ENCODE measurements at places on chromosomes 2 and 18.

- no peak for DNase-seq
Observed at GRCh38 chr2:200357845-200358244, 51.4 kb downstream of the SPATS2L start.

GRCh38 chr2:219643788-219644398, 16.5 kb downstream of the SLC4A3 start:
- DNase-seq: no peak

- DNase-seq: no peak
Observed at GRCh38 chr18:26301681-26302080, 75.4 kb downstream of the TAF4B start.

- no peak for DNase-seq
Observed at GRCh38 chr18:75365837-75366236, 61.7 kb downstream of the SMIM21 start.

DNA sequence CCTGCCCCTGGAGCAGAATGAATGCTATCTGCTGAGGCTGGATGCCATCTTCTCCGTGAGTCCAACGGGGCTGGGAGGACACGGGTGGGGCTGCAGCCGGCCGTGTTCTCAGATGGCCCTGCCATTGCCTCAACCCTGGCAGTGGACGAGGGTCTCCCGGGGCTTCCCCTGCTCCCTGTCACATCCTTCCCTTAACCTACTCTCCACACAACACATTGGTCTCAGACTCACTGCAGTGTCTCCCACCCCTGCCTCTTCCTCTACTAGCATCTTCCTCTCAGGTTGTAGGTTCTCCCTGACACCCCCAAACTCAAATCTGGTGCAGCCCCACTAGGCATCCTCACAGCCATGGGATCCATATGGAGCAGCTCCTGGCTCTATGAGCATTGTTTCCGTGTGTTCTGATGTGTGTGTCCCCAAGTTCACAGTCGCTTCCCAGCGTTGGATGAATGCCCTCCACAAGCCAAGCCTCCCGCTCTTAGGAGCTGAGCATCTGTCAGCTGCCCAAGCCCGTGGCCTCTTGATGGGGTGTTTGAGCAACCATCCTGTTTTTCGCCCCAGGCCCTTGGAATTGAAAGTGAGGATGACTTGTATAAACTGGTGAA, 27.8 kb downstream of the OTOF start:
- no peak for DNase-seq

DNA sequence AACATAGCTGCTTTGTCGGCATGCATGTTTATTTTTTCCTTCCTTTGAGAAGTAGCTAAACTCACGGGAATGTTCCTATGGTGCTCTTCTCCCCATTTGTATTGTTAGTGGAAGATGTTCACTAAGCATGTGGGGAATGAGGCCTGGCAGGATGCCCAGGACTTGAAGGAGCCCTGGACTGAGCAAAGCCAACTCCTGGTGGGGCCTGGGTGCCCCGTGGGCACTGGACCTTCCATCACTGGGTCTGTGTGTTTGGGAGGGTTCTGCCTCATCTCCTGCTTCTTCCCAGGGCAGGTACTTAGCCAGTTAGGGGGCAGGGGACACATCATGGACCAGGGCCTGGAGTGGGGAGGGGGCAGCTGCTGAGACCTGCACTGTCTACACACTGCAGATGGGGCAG, 49.3 kb downstream of the ACAA2 start:
- DNase-seq: no peak

DNA sequence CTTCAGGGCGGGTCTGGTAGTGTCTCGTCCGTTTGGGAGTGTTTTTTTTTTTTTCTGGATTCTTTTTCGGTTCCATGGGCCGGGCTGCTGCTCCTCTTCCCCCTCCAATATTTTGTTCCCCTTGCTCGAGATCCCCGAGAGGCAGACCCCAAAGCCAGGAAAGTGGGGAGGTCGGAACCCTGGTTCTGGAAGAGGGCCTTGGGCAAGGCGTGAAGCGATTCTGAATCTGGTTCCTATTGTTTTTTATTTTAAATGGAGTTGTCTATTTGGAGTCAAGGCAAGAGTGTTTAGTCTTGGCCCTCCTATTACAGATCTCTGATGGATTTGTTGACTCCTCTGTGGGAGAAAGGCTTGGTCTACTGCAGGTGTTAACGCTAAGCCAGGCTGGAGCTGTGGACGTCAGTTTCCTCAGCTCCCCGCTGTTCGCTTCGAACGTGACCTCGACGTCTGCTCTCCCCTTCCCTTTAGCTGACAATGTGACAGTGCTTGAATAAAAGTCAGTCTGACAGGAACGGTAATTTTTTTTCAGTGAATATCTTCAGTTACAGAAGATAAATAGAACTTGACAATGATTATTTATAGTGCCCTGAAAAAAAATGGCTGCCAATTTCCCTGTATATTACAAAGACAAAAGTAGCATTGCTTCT, 683 bp upstream of the DNAJC27 start:
- peak; percentile 41 for DNase-seq

- DNase-seq: no peak
Observed at GRCh38 chr2:170847716-170848115, 31.0 kb downstream of the GAD1 start.

GRCh38 chr2:21646345-21646744, 522.6 kb downstream of the TDRD15 start:
- no peak for DNase-seq

GRCh38 chr2:172094294-172095145, 8.2 kb downstream of the DLX2 start:
- DNase-seq: no peak

- DNase-seq: no peak
Observed at GRCh38 chr2:3482363-3482821, 36.9 kb downstream of the ADI1 start.

GRCh38 chr2:143819190-143819735, 690.0 kb downstream of the ARHGAP15 start:
- no peak for DNase-seq

DNA sequence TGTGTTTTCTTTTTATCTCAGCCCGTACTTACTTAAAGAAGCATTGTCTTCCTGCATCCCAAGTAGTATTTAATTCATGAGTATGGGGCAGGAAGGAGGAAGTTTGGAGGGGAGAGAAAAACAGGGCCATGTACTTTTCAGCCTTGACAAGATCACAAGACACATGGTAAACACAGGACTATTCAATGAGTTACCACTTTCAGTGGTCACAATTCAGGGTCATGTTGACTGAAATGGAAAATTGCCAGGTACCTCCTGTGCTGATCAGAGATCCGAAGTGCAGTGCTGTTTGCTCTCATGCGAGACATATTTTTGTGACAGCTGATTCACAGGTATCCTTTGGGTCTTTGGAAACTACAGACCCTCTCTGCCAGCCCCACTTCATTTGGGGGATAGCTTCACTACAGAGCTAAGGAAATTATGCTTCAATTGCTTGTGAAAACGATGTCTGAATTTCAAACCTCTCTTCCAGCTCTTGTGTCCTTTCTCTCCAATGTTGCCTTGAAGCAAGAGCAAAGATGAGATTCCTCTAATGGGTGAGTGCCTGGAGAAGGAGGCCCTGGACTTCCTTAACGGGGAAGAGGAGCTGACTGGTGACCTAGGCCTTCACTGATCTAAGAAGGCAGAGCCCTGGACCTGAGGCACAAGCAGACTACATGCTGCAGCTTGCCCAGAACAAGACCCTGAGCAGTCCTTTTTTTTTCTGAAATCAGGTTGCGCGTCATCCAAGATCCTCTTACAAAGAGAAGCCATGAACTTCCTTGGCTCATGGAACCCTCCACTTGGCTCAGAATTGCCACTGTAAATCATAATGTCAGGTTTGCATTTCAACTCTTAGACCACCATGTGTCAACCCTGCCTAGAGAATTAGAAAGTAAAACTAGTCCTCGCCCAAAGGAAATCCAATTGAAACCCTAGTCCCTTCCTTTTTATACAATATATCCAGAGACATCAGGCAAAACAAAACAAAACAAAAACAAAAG, 44.1 kb downstream of the EVA1A start:
- no peak for DNase-seq

GRCh38 chr2:73925853-73926492, 707 bp upstream of the DGUOK start:
- DNase-seq: no peak

- no peak for DNase-seq
Observed at GRCh38 chr18:25704071-25704470, 352.1 kb upstream of the ZNF521 start.

- DNase-seq: peak; percentile 49
Observed at GRCh38 chr2:230828272-230828961, 36.3 kb upstream of the ITM2C start.

- no peak for DNase-seq
Observed at GRCh38 chr18:58403799-58404455, 225.0 kb downstream of the ALPK2 start.

DNA sequence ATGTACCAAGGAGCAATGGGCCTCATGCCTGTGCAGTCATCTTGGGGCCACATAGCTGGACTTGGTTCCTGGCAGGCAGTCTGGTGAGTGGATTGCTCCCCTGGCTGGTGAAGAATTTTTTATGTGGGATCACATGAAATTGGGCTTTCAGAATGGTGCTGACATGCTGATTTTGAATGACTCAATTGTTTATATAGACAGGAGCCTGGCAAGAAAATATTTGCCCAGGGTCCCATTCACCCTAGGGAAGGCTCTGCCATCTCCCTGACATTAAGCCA, 266.9 kb downstream of the DYSF start:
- no peak for DNase-seq

GRCh38 chr18:29087616-29088246, 910.8 kb upstream of the CDH2 start:
- no peak for DNase-seq

- DNase-seq: no peak
Observed at GRCh38 chr18:48898521-48898920, 52.2 kb downstream of the SMAD7 start.

DNA sequence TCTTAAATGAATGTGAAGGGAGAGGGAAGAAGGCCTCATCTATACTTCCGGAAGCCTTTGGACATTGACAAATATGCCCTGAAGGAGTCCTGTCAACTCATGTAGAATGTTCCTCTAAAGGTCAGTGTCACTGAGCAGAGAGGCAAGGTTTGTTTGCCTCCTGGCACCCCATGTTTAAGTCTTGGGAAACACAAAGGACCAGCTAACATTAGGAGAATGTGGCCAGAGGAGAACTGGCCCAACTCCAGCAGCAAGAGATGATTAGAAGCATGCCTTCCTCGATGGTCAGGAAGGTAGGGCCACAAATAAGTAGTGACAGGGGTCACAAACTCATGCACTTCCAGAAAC, 5.7 kb downstream of the DYSF start:
- no peak for DNase-seq

DNA sequence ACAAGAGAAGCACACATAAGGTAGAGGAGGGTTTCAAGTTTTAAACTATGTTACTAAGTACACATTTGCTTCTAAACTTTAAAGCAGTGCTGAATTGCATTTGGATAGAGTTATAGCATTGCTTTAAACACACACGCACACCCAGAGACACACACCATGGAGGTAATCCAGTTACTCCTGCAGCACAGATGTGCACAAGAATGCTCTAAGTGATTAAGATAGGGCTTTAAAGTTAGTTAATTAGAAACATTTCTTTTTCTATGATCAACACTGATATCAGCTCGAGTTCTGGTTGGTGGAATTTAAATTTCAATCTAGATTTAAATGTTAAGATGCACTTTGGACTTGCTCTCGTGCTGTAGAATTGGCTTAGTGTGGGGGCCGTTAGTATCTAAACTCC, 492.3 kb downstream of the ZEB2 start:
- no peak for DNase-seq

DNA sequence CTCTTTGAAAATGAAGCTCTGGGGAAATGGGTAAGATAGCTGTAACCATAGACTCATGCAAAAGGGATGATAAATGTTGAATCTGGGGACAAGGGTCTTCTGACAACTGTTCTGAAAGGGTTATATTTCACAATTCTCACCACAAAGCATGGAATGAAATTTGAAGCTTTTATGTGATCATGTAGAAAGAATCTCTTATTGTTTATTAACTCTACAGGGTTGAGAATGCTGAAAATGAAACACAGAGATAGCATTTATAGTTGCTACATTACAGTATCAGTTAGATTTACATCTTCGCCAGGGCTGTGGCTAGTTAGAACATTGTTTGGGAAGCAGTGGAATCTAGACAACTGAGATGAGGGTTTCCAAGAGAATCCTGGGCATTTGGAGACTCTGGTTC, 97.4 kb upstream of the LHCGR start:
- no peak for DNase-seq

DNA sequence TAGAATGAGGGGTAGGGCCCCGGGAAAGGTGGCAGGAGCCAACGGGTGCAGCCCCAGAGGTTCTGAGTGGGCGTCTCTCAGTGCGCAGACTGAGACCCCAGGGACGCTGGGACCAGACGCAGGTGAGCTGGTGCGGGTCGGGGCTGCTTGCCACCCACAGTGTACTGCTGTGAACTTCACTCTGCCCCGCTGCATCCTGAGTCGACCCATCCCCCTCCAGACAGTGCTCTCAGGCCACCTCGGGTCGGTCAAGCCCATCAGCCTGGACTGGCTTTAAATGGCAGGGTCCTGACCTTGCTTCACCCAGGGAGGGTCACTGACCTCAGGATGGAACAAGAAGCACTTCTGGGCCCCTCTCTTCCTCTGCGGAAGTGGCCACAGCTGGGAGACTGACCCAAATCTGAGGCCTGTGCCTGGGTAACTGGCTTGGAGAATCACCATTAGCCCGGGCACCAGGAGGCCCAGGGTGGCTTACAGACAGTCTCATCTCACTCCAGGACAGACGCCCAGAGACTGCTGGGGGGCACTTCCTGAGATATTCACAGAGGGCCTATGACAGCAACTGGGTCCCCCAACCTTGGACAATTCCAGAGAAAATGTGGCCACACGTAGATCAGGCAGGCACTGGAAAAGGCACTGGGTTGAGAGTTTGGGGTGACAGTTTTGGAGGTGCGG, 23.7 kb upstream of the BOK start:
- no peak for DNase-seq

- peak; percentile 20 for DNase-seq
Observed at GRCh38 chr2:48530033-48530811, at the start of gene STON1. Gene STON1, plus strand, starts transcription at chr2:48530154. Its CDS starts 50,480 bp downstream, at chr2:48580634.
